ENCODE measurements at places on chromosomes 5 and 9. TPM values are rescaled to one million over a fixed set of nuclear protein-coding genes. Genes with fewer than 3 reads are reported as not detected.

INSL4 gene
- not detected for total RNA-seq

GRM6 gene
- total RNA-seq: not detected

SV2C gene
- 1.6 TPM for total RNA-seq

ADRB2 gene
- total RNA-seq: 4.9 TPM

GRCh38 chr9:27835286-27835685 is 262.0 kb upstream of the C9orf72 start:
- no peak for DNase-seq

DNA sequence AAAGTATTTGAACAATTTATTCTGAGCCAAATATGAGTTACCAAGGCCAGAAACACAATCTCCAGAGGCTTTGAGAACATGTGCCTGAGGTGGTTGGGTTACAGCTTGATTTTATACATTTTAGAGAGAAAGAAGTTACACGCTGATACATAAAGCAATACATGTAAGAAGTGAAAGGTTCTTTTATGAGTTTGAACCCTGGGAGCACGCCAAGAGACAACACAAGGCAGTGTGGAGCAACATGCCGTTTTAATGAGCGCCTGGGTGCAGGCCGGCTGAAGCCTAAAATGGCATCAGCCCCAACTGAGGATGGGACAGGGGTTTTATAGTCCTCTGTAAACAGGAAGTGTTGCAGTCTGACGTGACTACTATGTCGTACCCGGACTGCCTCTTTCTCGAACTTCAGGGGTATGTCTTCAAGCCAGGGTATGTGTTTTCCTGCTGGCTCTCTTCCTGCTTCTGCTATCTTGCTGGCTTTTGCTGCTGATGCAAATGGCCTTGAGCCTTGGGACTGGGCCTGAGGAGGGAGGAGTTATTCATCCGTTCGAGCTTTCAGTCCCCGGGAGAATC is 193.7 kb downstream of the CYLC2 start:
- no peak for DNase-seq

DNA sequence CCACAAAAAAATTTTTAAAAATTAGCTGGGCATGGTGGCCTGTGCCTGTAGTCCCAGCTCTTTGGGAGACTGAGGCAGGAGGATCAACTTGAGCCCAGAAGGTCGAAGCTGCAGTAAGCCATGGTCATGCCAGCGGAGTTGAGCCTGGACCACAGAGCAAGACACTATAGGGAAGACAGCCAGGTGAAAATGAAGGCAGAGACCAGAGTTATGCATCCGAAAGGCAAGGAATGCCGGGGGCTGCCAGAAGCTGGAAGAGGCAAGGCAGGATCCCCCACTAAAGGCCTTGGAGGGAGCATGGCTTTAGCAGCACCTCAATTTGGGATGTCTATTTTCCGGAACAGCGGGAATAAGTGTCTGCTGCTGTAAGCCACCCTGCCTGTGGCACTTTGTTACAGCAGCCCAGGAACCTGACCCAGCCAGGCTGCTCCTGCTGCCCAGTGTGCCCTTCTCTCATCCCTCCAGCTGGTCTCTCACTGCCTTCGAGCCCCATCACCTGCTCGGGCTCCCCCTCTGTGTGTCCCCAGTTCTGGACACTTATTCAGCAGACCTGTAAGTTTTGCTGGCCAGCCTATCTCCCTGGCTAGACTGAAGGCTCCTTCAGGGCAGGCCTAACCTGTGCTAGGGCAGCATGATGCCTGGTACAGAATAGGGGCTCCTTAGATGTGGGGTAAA is 16.8 kb upstream of the JADE2 start:
- no peak for DNase-seq

- no peak for DNase-seq
Measured at GRCh38 chr5:119318256-119318894, 37.4 kb upstream of the TNFAIP8 start.

All from dorsolateral prefrontal cortex (tissue), 122 donors.